Activated CD4-positive, alpha-beta T cell treated with anti-CD3 and anti-CD28 coated beads, Interleukin-2, amount 50 U/mL, for 48 hours (primary cell): ENCODE measurements at places on chromosomes 3 and 15.

GRCh38 chr3:63964681-63965485 lies 52.7 kb upstream of the SCAANT1 start:
- no peak for DNase-seq

DNA sequence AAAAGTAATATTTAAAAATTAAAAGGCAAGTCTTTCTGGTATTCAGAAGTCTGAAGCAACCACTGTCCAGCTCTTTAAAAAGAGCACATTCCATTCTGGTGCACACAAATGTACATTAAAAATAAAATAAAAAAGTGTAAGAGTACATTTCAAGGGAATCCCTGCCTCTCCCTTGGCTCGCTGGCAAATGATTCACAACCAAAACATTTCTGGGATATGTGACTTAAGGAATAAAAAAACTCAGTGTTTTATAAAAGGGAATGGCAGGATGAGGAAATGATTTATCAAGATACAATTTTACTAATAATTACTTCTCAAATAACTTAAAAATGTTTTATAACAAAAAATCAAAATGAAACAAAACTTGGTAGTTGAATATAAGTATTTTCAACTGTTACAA lies 23.8 kb upstream of the ANXA2 start:
- no peak for DNase-seq

DNA sequence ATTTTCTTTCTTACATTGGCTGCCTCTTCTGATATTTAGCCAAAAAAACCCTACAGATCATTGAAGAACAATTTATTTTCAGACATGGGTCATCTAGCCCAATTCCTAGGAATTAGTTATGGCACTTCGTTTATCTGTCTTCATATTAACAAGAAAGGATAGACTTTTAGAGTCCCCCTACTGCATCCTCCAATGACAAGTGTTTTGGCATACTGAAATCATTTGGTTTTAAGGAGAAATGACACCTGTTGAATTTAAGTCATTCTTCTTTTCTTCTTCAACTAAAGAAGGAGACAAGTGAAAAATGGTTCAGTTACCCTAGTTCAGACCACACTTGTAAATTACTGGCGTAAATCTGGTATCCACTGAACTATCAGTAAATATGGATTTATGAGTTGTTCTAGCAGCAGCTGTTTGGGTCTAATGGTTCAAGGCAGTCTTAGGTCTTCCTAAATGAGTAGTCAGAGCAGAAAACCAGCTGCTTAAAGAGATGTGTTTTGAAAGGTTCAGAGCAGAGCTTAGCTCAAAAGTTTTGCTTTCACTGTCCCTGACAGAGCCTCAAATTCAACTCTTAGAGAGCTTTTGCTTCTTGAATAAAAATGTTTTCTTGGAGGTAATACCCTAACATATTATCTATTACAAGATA lies 5.6 kb downstream of the VGLL3 start:
- no peak for DNase-seq

DNA sequence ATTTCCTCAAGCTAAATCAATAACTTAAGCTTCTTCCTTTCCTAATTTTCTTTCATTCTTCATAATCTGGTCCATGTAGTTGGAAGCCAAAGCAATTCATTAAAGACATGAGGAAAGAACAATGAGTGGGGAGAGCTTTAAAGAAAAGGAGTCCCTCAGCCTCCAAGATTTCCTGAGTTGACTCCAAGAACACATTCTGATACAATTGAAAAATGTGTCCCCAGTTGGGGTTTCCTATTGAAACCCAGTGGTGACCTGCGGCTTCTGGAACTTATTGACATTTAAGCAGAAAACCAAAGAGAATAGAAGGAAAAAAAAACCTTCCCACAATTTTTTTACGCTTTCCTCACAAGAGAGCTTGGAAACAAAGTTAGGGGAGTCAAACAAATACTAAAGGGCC lies 37.0 kb downstream of the ATP8B4 start:
- DNase-seq = no peak

GRCh38 chr3:192262001-192262400 lies 465.3 kb downstream of the FGF12 start:
- no peak for DNase-seq

GRCh38 chr3:30035935-30036567 lies 570.4 kb upstream of the TGFBR2 start:
- DNase-seq = no peak

- no peak for DNase-seq
These were observed 21.6 kb downstream of the MCTP2 start for GRCh38 chr15:94252906-94253491.

- DNase-seq = no peak
These were observed 25.4 kb downstream of the TMEM44 start for GRCh38 chr3:194607592-194608389.

- DNase-seq = no peak
These were observed 228.3 kb downstream of the MFSD1 start for GRCh38 chr3:159030138-159030670.

DNA sequence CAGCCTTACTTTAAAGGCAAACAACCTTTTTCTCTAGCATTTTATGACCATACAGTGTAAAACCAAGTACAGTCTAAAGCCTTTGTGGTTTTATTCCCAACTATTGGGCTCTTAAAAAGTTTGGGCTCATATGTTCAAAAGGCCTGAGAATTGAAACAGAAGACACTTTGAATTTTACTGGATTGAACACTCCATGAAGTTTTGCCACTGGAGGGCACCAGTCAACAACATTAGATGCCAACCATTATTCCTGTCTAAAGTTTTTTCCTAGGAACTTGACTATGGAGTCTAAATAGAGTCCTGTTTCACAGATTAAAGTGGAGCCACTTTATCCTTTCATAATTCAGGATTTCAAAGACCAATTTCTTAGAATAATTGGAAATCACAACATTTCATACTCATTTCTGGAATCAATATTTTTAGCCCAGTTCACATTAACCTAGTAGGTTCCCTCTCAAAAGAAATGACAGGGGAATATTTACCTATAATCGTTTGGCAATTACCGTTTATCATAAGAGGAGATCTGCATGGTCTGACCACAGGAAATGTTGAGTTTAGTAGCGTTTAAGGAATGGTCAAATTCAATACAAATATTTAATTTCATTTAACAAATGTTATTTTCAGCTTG lies 244.1 kb upstream of the PDZRN3 start:
- DNase-seq = no peak

GRCh38 chr3:17069754-17070153 lies 185.0 kb downstream of the PLCL2 start:
- DNase-seq = no peak

GRCh38 chr3:69110941-69111546 lies 11.4 kb downstream of the LMOD3 start:
- no peak for DNase-seq

DNA sequence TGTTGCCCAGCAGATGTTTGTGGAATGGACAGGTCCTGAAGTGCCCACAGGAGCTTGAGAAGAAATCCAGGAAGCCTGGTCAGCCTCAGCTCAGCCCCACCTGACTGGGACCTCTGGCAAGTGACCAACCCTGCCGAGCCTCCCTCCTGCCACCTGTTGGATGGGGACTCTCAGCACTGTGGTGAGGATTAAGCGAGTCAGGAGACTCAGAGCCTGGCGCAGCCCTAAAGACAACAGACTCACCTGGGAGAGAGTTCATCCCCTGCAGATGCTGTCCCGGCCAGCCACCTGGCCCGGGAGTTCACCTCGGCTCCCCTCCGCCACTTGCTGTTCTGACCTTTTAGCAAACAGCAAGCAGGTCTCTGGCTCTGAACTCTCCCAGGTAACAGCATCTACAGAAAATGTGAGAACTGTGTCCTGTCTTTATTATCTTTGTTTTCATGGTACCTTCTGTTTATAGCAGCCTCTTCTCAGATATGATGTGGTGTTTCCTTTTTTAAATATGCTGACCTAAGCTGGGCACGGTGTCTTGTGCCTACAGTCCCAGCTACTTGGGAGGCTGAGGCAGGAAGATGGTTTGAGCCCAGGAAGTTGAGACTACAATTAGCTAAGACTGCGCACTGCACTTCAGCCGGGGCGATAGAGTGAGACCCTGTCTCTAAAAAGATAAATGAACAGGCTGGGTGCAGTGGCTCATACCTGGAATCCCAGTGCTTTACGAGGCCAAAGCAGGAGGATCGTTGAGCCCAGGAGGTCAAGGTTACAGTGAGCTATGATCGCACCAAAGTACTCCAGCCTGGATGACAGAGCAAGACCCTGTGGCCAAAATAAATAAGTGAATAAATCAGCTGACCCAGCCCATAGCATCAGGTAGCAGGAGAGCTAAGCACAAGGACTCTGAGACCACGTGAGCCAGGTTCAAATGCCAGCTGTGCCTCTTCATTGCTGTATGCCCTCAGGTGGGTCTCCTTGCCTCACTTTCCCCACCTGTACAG lies 32.4 kb upstream of the SLC6A6 start:
- DNase-seq = no peak

GRCh38 chr3:105798381-105798934 lies 70.4 kb downstream of the CBLB start:
- no peak for DNase-seq

GRCh38 chr3:120749843-120750242 lies 7.3 kb downstream of the GTF2E1 start:
- no peak for DNase-seq

GRCh38 chr3:161230621-161231171 lies 9.6 kb downstream of the NMD3 start:
- DNase-seq = no peak
